MV-4-11 (cell line): ENCODE measurements at places on chromosomes 5 and 9.

DNA sequence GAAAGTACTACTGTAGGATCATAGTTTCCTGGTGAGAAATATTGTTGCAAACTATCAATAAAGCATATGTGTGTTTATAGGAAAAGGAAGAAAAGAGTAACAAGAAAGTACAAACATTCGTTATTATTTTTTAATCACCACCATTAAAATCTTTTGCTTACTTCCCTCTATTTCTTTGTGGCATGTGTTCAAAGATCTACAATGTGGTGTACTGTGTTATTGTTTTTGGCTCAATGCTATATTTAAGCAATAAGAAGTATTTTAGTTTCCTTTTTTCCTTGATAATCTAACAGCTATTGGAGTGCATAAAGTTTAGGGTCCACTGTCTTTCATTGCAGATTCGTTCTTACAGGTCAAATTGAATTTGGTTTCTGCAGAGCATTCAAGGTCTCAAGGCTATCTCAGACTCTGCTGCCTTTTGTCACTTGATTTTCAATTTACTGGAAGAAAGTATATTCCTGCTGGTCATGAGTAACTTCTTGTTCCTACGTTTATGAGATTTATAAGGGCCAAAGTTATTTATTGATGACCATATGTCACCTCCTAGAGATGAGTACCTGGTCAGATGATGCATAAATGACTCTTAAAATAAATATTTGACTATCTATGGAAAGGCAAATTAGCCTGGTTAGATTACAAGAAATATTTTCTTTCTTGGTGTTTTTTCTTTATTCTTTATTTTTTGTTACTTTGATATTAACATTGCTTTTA lies 323.0 kb downstream of the TMEM167A start:
- no peak for DNase-seq

DNA sequence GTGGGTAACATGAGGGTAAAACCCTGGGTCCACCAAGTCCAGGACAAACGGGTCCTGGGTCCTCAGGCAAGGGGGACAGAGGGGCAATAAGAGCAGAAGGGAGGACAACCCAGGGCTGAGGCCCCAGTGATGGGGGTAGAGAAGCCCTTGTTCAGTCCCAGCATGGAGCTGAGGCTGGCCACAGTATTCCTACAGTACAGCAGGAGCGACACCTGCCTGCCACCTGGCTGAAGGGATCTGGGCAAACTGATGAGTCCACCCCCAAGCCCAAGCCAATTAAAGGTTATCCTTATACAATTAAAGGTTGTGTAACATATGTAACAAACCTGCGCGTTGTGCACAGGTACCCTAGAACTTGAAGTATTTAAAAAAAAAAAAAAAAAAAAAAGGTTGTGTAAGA lies 97.7 kb upstream of the LRRTM2 start:
- no peak for DNase-seq

DNA sequence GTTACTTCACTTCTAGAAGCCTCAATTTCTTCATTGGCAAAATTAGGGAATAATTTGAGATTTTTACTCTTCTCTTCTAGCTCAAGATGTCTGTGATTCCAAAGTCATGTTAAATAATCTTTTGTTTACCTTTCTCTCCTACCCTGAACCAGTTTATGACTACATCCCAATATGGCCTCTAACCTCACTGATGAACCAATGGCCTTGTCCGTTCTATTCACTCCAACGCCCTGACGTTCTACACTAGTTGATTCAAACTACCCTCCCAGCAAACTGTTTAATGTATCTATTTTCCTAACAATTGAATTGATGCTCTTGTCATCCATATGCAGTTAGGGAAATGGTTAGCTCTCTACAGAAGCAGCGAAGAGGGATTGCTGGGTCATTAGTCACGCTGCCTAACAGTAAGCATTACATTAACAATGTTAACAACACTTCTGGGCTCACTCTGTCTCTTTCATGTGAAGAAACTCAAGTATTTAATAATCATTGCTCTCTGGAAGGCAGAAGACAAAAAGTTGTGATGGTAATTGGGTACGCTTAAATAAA lies 38.0 kb downstream of the RAPGEF1 start:
- no peak for DNase-seq

GRCh38 chr5:150672237-150672883 lies 11.3 kb downstream of the MYOZ3 start:
- no peak for DNase-seq

GRCh38 chr9:127491516-127491915 lies 40.2 kb downstream of the LRSAM1 start:
- no peak for DNase-seq

GRCh38 chr5:94771742-94772141 lies 153.3 kb downstream of the SLF1 start:
- no peak for DNase-seq

- no peak for DNase-seq
These were observed 107.9 kb upstream of the DAP start for GRCh38 chr5:10868956-10869355.

GRCh38 chr5:116068028-116068632 lies 16.7 kb upstream of the COMMD10 start:
- DNase-seq, result peak; percentile 33

- DNase-seq, result peak; percentile 19
These were observed 5.8 kb downstream of the BSPRY start for GRCh38 chr9:113355040-113355596.

- DNase-seq, result peak; percentile 58
These were observed 100.6 kb downstream of the ICE1 start for GRCh38 chr5:5523066-5523505.

DNA sequence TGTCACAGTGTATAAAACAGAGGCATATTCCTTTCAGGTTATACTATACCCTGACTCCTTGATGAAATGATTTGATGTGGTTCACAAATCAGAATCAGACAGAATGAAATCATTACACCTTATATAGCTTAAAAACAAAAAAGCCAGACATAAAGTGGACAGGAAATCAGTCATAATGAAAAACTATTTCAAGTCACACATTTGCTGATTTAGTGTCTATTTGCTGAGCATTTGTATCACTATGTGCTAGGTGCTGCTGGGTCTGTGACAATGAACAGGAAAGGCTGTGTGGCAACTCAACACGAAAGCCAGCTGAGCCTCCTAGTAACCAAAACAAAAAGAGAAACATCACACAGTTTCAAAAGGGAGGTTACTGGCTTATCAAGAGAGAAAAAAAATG lies 194.0 kb downstream of the EFNA5 start:
- DNase-seq, result peak; percentile 35

DNA sequence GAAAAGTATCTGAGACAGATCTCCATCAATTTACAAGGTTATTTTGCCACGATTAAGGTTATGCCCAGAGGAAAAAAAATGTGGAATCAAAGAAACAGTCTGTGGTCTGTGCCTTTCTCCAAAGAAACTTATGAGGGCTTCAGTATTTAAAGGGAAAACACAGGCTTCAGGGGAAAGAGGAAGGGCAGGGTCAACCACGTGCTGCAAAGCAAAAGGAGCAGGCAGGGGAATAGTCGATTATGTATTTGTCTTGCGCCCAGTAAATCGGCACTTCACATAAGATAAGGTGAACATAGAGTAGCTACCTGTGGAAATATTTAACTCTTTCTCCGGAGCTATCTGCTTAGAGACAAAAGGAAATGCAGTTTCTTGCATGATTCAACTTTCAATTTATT lies 343.7 kb downstream of the RAB3C start:
- no peak for DNase-seq

DNA sequence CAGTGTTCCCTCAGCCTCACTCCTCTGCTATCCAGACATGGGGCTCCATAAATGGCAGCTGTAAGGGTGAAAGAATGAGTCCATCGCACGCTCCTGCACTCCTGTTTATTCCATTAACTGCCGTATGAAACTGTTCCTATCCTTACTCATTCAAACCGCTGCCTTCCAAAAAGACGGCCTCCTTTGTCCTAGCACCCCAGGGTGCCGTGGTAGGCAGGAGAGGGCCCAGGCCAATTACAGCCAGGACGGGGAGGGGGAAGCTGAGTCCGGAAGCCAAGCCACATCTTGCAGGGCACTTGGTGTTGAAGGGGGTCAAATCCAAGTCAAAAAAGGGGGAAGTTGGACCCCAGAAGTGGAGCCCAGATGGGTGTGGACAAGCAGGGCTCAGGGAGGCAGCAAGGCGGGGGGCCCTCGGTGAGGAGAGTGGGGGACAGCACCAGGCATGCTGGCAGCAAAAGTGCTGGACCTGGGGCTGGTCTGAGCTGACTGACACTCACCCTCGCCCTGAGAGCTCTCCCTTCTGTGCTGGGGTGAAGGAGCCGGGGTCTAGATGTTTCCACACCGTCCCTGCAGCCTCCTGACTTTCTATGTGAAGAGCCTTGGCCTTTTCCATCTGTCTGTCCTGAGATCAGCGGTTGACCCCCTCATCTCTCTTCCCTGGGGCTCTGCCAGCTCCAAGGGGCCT lies 63.3 kb downstream of the COL23A1 start:
- DNase-seq, result no peak

DNA sequence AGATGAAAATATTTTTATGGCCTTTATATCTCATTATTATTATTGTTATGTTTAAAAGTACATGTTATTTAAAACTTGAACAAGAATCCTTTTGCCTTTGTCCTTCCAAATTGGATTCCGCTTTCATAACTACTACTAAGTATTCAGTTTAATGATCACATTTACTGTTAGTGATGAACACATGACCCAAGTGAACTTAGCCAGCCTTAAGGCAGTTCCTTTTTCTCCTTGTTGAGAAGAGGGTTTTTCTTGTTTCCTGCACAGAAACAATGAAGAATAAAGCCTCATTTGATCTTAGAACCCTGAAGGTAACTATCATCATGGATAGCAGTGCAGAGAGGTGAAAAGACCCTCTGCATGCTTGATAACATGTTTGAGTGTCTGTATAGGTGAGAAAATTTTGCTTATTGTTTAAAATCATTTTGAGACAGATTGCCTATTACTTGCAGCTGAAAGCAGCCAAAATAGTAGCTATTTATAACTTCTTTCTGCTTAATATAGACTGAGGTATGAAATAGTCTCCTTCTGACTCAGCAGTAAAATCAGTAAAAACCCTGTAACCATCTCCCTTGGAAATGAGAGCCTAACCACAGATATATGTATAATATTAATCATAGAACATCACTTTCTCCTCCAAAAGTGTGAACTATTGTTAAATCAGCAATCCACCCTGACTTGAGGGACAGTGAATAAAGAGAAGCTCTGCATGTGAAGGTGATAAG lies 266.2 kb downstream of the SPATA31D1 start:
- DNase-seq, result peak; percentile 21

DNA sequence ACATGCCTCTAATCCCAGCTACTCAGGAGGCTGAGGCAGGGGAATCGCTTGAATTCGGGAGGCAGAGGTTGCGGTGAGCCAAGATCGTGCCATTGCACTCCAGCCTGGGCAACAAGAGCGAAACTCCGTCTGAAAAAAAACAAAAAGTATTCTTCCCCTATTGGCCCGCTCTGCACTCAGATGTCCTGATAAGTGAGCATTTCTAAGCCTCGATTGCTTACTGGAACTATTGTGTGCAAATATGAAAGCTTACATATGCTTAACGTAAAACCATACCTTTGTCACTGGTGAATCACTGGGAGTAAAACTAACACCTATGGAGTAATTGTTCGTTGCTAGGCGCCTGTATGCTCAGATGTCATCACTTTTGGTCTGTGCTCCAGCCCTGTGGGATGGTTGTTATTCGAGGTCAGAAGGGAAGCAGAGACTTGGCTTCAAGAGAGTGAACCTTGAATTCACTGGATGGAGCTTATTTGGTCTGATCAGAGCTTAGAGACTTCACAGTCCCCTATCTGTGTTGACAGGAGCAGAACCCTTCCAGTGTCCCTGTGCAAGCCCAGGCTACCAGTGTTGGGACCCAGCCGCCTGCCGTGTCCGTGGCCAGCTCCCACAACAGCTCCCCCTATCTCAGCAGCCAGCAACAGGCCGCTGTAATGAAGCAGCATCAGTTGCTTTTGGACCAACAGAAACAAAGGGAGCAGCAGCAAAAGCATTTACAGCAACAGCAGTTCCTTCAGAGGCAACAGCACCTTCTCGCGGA lies 25.3 kb upstream of the LTC4S start:
- DNase-seq, result no peak

DNA sequence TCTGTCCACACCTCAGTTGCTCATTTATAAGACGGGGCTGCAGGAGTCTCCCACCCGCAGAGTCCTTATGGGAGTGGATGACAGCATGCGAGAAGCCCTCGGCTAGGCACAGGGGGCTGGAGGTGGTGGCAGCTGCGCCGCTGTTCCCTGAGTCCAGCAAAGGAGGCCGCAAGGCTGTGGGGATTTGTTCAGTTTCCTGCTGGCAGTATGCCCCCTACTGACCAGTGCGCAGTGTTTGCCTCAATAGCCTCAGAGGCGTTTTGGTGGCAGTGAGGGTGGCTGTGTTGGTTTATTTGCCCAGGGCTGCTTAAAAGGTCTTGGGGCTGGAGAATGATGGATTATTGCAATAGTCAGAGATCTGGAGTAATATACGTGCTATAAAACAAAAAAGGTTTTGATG lies 176.3 kb upstream of the OTULINL start:
- DNase-seq, result no peak

DNA sequence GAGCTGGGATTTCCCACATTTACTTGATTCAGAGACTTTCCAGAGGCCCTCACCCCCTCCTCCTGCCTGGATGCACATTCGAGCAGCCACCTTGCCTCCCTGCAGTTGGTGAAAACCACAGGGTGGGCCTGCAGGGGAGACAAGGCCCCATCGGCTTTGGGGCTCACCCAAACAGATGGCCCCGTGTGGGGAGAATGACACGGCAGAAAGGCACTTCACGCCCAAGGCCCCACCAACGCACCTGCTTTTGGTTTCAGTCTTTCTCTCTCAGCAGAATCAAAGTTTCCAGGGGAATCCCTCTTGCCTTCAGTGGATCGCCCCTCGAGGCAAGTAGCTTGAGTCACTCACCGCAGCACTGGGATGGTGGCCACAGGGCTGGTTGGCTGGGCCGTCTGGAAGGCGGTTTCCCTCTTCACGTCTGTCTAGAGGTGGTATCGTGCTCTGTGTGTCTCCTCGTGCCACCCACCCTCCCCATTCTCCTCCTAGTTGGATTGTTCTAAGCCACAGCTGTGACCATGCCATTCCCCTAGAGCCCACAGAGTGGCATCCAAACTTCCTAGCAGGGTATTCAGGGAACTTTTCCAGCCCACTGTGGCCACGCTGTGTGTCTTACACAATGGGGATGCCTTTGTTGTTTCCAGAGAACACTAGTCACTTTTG lies 31.8 kb downstream of the SEC61B start:
- DNase-seq, result peak; percentile 32

DNA sequence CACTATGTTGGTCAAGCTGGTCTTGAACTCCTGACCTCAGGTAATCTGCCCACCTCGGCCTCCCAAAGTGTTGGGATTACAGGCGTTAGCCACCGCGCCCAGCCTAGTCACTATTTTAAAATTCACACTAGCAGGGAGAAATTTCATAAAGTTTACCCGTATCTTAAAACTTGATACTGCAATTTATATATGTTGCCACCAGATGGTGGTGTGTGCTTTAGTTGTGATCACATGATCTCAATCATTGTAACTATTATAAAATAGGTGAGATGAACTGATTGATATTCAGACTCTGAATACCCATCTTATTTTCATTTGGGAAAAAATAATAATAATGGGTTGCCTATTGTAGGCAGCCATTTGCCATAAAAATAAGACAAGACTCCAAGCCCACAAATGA lies 1330.4 kb upstream of the WWC1 start:
- no peak for DNase-seq

GRCh38 chr5:113293975-113294310 lies 140.8 kb downstream of the TSSK1B start:
- DNase-seq, result no peak

GRCh38 chr5:137114529-137114928 lies 384.6 kb downstream of the SPOCK1 start:
- no peak for DNase-seq

- DNase-seq, result no peak
These were observed 84.9 kb upstream of the MPDZ start for GRCh38 chr9:13364271-13365000.
